ENCODE measurements at places on chromosomes 1 and 21. TPM values are rescaled to one million over a fixed set of nuclear protein-coding genes. Genes with fewer than 3 reads are reported as not detected.

GRCh38 chr1:202122639-202123335 is at the start of gene GPR37L1:
TSS of gene GPR37L1 (plus strand) at chr1:202122917. CDS start at chr1:202122964, 47 bp downstream.
- no peak for DNase-seq

GRCh38 chr1:33623811-33624210 is 151.4 kb downstream of the ZSCAN20 start:
- no peak for DNase-seq

GRCh38 chr1:155527677-155528076 is 34.9 kb downstream of the ASH1L start:
- no peak for DNase-seq

DNA sequence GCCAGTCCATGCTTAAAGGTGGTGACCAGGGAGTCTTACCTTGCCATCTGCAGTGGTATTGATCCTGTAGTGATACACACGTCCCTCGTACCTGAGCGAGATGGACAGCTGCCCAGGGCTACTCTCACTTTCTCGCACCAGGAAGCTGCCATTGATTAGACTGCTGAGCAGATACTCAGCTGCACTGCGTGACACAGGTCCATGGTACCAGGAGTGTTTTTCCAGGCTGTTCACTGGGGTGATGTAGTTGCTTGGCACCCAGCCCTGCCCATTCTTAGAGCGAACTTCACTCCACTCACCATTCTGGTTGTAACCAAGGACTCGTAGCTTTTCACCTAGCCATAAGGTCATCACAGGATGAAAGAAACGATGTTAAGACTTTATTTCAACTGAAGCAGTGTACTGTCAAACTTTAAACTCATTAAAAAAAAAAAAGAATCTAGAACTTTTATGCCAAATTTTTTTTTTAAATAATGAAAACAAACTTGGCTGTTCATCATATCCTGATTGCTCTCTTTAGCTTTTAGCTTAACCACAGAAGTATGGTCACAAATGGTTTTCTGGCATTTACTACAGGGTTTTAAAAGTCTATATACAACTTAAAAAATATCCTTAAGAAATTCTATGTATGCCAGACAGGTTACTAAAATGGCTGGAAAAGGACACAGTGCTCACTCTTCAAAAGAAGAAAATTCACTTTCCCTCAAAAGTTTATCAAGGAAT is 44.6 kb downstream of the TOR3A start:
- peak; percentile 71 for DNase-seq

DNA sequence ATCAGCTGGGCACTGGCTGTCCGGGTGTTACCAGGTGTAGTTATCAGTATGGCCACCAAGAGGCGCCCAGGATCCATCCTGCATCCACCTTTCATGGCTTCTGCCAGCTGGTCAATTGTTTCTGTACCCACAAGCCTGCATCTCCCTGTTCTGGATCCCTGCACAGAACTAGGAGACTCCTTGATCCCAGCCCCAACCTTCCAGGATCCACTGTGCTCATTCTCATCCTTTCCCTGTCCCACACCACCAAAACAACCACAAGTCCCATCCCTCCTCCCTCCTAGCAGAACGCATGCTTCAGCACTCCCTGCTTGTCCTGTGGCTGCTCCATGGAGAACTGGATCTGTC is 27.2 kb upstream of the FOXE3 start:
- DNase-seq: no peak

DNA sequence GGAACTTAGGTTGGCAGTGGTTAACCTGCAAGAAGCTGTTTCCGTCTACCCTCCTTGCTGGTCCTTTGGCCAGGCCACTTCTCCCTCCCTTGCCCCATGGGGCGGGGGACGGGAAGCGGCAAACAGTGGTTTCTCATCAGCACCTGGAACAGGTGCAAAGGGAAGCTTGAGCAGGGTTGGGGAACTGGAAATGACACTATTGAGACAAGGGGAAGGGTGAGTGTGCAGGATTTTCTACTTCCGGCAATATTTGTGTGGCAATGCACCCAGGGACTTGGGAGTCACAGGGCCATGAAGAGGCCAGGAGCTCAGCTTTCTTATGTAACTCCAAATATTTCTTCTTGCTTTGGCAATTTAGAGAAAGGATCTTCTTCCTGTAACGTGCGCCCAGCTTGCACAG is 29.0 kb upstream of the SARS1 start:
- DNase-seq: no peak

- DNase-seq: no peak
Observed at GRCh38 chr1:55993646-55994318, 585.6 kb downstream of the PLPP3 start.

GRCh38 chr1:98881901-98882300 is 122.8 kb downstream of the PLPPR5 start:
- no peak for DNase-seq

- DNase-seq: no peak
Observed at GRCh38 chr1:7313826-7314225, 457.3 kb upstream of the VAMP3 start.

- peak; percentile 24 for DNase-seq
Observed at GRCh38 chr1:243621973-243622372, 228.1 kb downstream of the AKT3 start.

GRCh38 chr1:101438359-101438758 is 201.5 kb downstream of the S1PR1 start:
- DNase-seq: no peak

DNA sequence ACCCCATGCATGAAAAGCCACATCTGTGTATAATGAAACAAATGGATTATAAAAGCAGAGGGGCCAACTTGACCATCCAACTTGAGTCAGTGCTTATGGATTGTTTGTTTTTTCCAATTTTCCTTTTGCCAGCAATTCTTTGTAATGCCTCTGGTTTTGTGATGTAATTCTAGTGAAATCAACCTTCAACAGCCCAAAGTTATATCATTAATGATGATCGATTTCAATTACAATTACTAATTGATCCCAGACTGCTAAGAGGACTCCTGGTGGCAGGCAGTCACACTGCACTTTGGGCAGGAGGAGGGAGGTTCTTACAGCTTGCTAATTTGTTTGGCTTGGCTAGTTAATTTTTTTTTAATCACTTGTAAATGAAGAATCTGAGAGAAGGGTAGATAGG is 552.3 kb downstream of the NUF2 start:
- no peak for DNase-seq

- peak; percentile 95 for DNase-seq
Observed at GRCh38 chr1:9561429-9561828, 22.2 kb downstream of the SLC25A33 start.

DNA sequence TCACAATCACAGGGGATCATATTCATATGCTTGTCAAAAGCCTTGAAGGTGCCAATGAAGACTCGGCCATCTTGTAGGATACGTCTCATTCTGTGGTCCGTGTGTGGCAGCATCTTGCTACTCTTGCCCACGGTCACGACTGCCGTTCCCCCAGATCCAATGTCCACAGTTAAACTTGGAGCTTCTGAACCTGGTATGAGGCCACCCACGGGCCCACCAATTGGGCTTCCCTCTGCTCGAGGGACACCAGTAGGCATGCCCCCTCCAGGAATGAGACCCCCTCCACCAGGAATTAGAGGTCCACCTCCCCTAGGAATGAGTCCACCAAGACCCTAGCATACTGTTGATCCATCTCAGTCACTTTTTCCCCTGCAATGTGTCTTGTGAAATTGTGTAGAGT is 39.6 kb downstream of the MORN1 start:
- DNase-seq: no peak

DNA sequence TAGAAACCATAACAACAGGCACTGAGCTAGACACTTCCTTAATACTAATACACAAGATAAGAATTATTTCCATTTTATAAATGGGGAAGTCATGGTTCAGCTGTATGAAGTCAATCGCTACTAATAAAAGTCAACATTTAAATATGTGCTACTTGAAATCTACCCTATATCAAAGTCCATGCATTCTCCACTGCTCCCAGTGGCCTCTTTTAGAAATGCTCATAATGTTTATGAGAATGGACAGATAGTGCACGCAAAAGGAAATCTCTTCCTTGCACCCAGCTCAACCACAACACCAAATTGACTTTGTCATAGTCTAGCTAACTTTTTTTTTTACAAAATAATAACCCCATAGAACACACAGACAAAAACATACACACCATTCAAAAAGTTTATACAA is 281.7 kb upstream of the CXADR start:
- no peak for DNase-seq

DNA sequence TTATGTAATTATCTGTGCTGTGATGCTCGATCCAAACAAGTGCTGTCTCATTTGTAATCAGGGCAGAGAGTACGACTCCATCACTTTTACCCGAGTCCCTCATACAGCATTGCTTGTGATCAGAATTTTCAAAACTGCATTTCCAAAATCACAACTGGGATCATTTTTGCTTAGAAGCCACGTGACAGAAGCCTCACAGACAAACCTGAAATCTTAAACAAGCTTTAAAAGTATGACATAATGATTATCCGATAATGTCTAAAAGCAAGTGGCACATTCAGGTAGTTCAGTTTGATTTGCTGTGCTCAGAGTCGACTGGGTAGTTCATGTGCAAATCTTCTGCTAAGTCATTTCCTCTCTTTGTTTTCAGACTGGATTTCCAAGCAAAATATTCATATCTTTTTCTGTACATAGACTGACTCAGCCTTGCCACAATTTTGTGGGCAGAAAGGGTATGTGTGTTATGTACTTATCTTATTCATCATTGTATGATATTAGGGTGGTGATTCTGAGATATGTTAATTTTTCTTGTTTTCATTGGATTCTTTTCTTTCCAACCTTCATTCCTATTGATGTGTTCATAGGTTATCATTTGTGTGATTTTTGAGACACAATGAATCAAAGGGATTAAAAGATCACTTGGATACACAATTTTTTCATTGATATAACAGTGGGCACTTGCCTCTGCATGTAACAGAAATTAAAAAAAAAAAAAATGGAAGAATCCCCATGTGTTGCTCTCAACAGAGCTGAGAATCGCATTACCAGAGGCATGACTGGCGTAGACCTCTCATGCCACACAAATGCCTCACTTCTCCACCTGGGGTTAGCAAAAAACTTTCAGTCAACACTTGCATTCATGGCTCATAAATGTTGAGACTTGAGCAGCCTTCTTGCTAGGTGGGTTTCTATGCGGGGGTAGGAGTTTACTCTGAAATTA is 355.7 kb downstream of the LTN1 start:
- DNase-seq: peak; percentile 96

GRCh38 chr21:29448766-29449165 is 150.0 kb downstream of the BACH1 start:
- no peak for DNase-seq

GRCh38 chr1:156489935-156490293 is 10.7 kb downstream of the MEF2D start:
- DNase-seq: no peak

DNA sequence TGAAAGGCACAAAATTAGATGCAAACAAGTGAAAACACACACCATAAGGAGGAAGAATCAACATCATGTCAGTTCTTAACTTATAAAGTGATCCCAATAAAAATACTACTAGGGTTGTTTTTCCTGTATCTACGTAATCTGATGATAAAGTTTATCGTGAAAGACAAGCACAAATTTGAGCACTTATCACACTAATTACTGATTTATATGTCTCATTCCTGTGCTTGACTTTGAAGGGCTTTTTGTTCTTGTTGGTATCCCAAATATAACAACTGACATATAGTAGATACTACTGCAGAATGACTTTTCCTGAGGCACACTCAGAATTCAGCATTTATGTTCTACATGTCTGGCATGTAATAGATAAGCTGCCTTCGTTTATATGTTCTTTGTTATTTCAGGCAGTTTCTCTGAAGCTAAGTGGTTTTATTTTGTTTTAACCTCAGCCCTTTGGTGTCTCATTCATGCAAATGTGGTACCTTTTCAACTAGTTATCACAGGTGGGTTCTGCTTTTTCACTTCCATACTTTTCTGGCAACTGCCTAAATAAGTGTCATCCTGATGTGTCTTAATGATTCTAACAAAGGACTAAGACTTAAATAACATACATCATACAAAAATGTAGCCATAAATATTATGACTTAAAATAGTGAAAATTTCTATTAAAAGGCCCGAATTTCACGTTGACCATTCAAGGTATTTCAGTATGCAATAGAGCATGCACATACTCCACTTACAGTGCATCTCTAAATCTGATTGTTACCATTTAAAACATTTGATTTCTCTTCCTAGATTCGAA is 73.2 kb downstream of the LRRC8C start:
- no peak for DNase-seq

DNA sequence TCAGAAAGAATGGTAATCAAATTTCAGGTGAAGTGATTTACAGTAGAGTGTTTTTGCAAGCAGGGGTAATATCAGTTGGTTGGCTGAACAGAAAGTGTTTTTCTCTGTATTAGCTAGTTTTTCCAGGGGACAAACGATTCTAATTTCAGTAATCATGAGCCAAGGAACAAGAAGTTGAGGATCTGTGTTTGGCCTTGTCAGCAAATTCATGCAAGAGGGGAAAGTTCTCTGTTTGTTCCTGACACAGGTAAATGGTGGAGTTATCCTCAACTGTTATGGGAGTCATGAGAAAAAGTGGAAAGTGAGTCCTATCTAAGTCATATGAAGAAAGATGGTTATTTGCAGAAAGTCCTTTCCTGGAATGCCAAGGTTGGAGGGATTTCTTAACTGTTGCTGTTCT is 24.6 kb upstream of the SLC35A3 start:
- no peak for DNase-seq

- DNase-seq: no peak
Observed at GRCh38 chr1:3031401-3032221, 10.3 kb downstream of the ACTRT2 start.

- DNase-seq: no peak
Observed at GRCh38 chr1:193754732-193755427, 568.5 kb upstream of the B3GALT2 start.

- peak; percentile 43 for DNase-seq
Observed at GRCh38 chr1:170661646-170662411, 2.1 kb upstream of the PRRX1 start.

- DNase-seq: no peak
Observed at GRCh38 chr1:227786673-227787512, 28.6 kb upstream of the PRSS38 start.

The PLPPR5 gene
- 0.12 TPM for total RNA-seq

The ST6GALNAC5 gene
- 0.19 TPM for total RNA-seq

The TINAGL1 gene
- 3.9 TPM for total RNA-seq

The C1orf50 gene
- total RNA-seq: 12.6 TPM

The ADAM30 gene
- not detected for total RNA-seq

The PTCH2 gene
- total RNA-seq: 0.89 TPM

The CD52 gene
- not detected for total RNA-seq

The FCGR3A gene
- not detected for total RNA-seq

The SLC6A9 gene
- total RNA-seq: 45.2 TPM

The TMEM200B gene
- 4.7 TPM for total RNA-seq

The HHAT gene
- total RNA-seq: 12.0 TPM

The MFAP2 gene
- total RNA-seq: 132 TPM

The PADI2 gene
- 0.48 TPM for total RNA-seq

The RAB25 gene
- total RNA-seq: 3.1 TPM

The DNASE2B gene
- not detected for total RNA-seq
